ENCODE measurements at places on chromosomes 1 and 21. TPM values are rescaled to one million over a fixed set of nuclear protein-coding genes. Genes with fewer than 3 reads are reported as not detected.
A peak's percentile ranks its signal among the peaks of the same experiment; 100 is the strongest.

DNA sequence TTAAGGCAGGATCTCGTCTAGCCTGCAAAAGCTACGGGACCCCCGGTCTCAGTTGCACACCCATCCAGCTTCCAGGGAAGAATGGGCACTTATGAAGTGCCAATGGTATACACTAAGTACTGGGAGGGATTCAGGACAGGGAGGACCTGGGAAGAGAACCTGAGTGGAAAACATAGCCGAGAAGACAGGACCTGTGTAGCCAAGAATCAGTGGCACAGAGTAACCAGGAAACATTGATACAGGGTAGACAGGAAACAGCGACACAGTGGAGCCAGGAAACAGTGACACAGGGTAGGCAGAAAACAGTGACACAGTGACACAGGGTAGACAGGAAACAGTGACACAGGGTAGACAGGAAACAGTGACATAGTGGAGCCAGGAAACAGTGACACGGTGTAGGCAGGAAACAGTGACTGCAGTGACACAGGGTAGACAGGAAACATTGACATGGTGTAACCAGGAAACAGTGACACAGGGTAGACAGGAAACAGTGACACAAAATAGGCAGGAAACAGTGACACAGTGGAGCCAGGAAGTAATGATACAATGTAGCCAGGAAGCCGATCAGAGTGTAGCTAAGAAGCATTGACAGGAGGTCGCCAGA is 138.0 kb upstream of the ARHGEF16 start:
- DNase-seq = no peak

DNA sequence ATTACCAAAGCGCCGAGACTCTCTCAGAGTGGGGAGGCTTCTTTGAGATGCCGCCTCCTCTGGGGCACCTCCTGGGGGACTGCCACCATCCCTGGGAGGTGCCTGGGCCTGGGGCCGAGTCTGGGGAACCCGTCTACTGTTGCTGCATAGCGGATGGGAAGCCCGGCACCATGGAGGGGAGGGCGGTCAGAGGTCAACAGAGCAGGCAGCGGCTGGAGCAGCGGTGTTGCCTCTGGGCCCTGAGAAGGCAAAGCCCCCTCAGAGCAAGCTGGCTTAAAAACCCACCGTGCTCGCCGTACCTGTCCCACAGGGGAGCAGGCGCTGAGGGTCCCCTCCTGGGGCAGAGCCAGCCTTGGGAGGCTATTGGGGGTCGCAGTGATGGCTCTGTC is 62.0 kb downstream of the ARHGEF16 start:
- DNase-seq = no peak

DNA sequence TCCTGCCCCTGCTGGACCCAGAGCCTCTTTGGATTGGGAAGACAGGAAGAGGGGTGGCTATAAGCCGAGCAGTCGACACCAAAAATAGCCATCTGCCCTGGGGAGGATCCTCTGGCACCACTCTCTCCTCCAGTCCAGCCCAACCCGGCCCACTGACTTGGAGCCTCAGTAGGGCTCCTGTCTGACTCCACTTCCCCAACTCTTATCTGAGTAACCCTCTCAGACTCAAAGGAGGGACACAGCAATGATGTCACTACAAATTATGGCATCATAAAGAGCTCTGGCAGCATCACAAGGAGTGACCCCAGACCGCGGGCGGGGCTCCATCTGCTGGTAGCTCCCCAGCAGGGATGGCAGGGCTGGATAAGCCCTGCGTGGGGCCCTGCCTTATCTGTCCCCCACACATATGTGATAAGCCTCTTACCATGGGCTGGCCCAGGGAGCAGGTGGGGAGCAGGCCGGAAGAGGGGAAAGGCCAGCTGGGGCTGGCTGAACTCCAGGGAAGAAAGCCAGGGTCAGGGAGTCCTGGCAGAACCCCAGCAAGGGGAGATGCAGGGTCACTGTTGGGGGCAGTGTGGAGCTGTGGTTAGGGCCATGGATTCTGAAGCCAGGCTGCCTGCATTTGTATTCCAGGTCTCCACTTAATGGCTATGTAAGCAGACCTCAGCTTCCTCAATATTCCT is 4.6 kb upstream of the SLC6A9 start:
- peak; percentile 43 for DNase-seq

The KIAA1614 gene
- total RNA-seq = 2.4 TPM

The OR2M3 gene
- total RNA-seq = under 0.01 TPM

Measured in uterus (tissue), 4 donors.